ENCODE measurements at places on chromosomes 13 and 19.

- no peak for DNase-seq
Observed at GRCh38 chr19:6062274-6062673, 48.0 kb downstream of the RFX2 start.

DNA sequence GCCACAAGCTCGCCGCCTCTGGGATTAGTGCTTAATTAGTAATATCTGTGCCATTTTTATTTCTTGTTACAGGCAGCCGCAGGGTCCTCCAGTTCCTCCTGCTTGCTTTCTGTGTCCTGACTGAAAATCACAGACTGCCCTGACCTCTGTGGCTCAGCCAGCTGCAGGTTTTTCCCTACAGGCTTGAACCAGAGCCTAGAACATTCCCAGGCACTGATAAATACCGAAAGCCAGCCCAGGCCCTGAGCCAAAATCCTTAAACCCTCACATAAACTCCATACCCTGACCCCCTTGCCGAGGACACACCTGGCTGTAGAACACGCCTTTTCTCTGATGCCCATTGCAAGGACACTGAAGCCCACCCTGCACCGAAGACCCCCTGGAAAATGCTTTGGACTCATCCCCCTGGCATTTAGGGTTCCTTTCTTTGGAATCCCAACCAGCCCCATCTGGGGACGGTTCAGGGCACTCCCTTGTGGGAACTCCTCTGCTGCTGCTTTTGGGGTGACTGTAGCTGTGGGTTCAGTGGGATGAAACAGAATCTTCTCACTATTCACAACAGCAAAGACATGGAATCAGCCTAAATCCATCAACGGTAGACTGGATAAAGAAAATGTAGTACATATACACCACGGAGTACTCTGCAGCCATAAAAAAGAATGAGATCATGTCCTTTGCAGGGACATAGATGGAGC lies 15.5 kb downstream of the DPP9 start:
- no peak for DNase-seq

GRCh38 chr19:16862826-16863415 lies 25.9 kb upstream of the F2RL3 start:
- no peak for DNase-seq

- DNase-seq = no peak
Observed at GRCh38 chr13:34046457-34046856, 228.5 kb downstream of the RFC3 start.

Measured in left lung (tissue), 14 donors.